ENCODE measurements at places on chromosomes 16 and 17.

DNA sequence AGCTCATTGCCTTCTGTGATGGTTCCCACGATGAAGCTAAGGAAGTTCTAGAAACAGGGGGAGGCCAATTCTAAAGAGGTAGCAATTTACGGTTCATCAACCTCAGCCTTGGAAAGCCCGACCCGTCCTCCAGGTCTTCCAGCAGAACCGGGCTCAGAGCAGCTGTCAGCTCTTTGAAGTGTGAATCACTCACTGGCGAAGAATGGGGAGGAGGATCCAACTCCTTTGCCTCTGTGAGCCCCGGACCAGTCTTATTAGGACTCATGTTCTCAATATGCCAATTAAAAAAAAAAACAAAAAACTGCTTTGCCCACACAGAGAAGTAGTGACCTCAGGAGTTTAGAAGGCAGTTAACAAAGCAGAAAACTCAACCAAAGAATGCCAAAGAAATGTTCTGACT is 31.4 kb downstream of the STX8 start:
- DNase-seq, result no peak

GRCh38 chr16:53792161-53792951 is 88.4 kb downstream of the FTO start:
- DNase-seq, result no peak

- peak; percentile 88 for DNase-seq
Observed at GRCh38 chr17:79988185-79988971, 47.3 kb downstream of the TBC1D16 start.

DNA sequence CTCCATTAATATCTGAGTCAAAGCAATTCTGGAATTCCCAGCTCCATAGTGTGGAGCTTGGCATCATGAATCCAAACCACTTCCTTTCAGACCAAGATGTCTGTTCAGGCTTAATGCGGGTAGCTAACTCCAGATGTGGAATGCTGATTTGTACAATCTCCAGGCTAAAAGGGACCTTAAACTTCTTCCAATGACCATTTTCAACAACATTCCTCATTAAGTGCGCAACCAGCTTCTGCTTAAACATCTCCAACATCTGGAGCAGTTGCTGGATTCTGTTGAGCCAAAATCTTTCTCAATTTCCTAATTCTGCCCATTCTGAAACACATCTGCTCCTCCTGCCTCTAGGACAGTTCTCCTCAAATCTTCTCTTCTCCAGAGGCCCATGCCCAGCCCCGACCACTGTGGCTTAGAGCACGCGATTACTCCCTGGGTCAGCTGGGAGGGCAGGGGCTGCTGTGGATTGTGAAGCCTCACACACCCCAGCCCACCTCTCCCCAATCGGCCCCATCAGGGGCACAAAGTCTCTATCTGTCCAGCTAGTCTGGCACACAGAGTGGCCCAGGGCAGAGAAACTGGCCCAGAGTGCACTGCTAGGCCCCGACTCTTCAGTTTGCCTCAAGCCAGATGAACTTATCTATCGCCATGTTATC is 36.2 kb downstream of the ASPA start:
- peak; percentile 67 for DNase-seq

DNA sequence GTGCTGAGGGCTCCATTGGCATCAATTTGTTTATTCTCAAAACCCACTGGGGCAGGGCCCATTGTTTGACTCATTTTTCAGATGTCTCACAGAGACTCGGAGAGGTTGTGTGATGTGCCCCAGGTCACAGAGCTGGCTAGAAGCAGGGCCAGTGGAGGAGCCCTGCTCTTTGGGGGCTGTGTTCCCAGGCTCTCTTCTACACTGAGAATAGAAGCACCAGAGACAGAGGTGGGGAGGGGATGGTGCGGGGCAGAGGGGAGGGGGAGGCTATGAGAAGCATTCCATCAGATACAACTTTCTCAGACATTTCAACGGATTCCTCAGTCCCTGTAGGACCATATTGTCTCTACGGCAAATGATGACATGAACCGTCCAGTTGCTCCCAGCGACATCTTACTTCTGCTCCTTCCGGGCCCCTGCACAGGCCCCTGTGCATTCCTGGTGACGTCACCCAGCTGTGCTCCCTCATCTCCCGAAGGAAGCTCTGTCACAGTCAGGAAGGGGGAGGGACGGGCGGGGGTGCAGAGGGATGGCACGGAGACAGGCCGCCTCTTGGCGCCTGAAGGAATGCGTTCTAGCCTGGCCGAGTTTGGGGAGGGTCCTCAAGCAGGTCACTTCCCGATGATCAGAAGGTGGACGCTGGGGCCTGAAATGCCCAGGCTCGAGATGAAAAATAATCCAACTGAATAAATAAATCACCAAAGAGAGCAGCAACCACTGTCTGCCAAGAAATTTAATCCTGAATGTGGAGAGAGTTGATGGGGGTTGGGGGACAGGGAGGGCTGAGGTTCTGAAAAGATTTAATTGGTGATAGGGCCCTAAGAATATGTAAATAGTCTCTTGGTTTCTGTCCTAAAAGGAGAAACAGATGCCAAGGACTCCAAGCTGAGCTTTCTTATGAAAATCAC is 114.1 kb downstream of the NOG start:
- no peak for DNase-seq

- no peak for DNase-seq
Observed at GRCh38 chr16:65624229-65624628, 502.4 kb upstream of the CDH11 start.

All from GM03348 (cell line).